ENCODE measurements at places on chromosomes 6 and 20.
A peak's percentile ranks its signal among the peaks of the same experiment; 100 is the strongest.

DNA sequence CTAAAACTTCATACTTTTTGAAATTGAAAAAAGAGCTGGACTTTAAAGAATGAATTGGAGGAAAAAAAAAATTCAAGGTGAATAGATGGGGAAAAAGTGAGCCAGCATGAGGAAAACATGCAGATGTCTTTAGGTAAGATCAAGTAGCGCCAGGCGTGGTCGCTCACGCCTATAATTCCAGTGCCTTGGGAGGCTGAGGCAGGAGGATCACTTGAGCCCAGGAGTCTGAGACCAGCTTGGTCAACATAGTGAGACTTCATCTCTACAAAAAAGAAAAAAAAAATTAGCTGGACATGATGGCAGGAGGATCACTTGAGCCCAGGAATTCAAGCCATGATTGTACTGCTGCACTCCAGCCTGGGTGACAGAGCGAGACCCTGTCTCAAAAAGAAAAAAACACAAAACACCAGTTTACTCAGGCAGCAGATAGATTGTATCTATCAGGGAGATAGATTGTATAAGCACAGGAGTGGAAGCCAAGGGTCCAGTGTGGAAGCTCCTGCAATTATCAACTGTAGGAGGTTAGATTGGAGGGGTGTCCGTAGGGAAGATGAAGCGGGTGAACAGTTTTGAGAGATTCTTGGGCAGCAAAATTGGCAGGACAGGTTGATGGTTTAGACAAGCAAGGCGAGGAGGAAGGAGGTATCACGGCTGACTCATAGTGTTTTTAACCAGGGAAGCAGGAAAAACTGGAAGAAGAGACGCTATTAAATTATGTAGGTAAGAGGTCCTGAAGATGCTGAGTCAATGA, 97.6 kb upstream of the ZNF217 start:
- H3K27me3 ChIP-seq = no peaks in the 10 kb centered on the region
- H3K36me3 ChIP-seq = no peaks in the 10 kb centered on the region
- DNase-seq = no peak
- peaks cover 25% of the 10 kb centered on the region for H3K4me1 ChIP-seq
- H3K27ac ChIP-seq = peak overlapping the region; percentile 76
- no peak overlapping the region for H3K4me3 ChIP-seq

- peak; percentile 40 for DNase-seq
- H3K27ac ChIP-seq = no peak overlapping the region
- peaks cover 7% of the 10 kb centered on the region for H3K27me3 ChIP-seq
Measured at GRCh38 chr6:133553652-133554051, 312.5 kb downstream of the EYA4 start.

- no peak for DNase-seq
- H3K4me1 ChIP-seq = no peaks in the 10 kb centered on the region
- peaks cover 2% of the 10 kb centered on the region for H3K27me3 ChIP-seq
Measured at GRCh38 chr20:20895537-20895936, 183.1 kb upstream of the RALGAPA2 start.

- no peak overlapping the region for H3K27ac ChIP-seq
- no peaks in the 10 kb centered on the region for H3K4me1 ChIP-seq
Measured at GRCh38 chr6:21386744-21387143, 206.8 kb upstream of the SOX4 start.

DNA sequence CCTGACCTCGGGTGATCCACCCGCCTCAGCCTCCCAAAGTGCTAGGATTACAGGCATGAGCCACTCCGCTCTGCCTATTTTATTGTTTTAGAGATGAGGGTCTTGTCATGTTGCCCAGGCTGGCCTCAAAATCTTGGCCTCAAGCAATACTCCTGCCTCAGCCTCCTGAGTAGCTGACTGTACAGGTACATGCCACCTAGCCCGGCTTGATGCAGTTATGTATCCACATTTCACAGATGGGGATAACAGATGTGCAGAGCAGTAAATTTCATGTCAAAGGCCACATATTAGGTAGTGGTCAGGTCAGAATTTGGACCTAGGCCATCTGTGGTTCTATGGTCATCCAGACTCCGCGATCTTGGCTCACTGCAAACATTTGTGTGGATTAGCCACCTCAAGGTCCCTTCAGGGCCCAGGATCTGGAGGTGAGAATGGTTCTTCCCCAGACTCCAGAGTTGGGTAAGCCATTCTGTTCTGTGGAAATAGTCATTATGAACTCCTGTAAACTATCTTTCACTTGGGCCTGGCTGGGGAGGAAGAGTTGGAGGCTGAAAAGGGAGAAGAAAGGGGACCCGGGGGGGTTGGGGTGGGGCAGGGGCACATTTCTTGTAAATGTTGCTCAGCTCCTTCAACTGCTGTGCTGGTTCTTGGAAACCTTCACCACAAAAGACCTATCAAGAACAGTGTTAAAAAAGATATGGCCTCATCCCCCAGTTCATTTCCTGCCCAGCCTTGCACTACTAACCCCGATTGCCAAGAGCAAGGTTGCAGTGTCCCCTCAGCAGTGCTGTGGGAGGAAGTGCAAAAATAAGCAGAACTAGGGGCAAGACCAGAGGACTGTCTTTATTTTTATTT, 13.0 kb downstream of the PIM1 start:
- H3K27ac ChIP-seq = no peak overlapping the region
- no peak overlapping the region for H3K4me3 ChIP-seq
- H3K27me3 ChIP-seq = peaks cover 5% of the 10 kb centered on the region
- no peak for DNase-seq

- no peak overlapping the region for H3K27ac ChIP-seq
- H3K4me1 ChIP-seq = peaks cover 41% of the 10 kb centered on the region
- H3K4me3 ChIP-seq = no peak overlapping the region
- H3K36me3 ChIP-seq = no peaks in the 10 kb centered on the region
- H3K27me3 ChIP-seq = no peaks in the 10 kb centered on the region
Measured at GRCh38 chr6:45610832-45611231, 233.1 kb upstream of the SUPT3H start.

DNA sequence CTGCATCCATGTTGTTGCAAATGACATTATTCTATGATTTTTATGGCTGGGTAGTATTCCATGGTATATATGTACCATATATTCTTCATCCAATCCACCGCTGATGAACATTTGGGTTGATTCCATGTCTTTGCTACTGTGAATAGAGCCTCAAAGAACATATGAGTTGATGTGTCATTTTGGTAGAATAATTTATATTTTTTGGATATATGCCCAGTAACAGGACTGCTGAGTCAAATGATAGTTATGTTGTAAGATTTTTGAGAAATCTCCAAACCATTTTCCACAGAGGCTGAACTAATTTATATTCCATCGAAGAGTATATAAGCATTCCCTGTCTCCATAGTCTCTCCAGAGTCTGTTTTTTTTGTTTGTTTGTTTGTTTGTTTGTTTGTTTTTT, 1373.5 kb downstream of the GRIK2 start:
- no peaks in the 10 kb centered on the region for H3K27me3 ChIP-seq
- H3K36me3 ChIP-seq = no peaks in the 10 kb centered on the region
- no peak overlapping the region for H3K27ac ChIP-seq
- H3K4me1 ChIP-seq = peaks cover 8% of the 10 kb centered on the region
- no peak overlapping the region for H3K4me3 ChIP-seq

DNA sequence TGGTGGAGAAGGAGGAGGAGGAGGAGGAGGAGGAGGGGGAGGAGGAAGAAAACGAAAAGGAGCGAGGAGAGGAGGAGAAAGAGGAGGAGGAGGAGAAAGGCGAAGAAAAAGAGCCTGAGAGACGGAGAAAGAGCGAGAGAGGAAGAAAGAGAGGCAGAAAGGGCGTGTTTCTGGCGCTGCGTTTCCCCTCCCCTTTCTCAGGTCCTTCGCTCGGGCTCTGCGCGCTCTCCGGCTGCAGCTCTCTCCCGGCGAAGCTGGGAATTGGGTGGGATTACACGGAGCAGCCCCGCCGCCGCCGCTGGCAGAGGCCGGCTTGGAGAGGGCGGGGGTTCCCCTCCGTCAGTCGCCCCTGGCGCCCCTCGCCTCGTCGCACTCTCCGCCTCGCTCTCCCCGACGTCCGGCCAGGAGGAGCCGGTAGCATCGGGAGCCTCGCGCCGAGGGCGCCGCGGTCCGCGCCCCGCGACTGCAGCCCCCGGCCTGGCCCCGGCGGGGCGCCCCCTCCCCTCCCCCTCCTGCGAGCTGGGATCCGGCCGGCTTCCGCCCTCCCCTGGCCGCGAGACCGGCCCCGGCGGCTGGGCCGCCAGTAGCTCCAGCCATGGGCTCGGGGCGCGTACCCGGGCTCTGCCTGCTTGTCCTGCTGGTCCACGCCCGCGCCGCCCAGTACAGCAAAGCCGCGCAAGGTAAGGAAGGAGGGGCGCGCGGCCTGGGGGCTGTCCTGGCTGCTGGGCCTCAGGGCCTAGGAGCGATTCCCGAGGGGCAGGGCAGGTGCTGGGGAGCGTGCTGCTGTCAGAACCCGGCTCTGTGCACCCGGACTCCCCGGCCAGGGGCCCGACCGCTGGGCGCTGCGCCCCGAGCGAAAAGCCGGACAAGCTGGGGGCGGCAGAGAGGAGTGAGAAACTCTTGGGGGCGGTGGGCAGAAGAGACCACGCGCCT, at the start of gene SCUBE3:
SCUBE3 (plus strand) TSS at position 133 of the 933 bp plus-strand sequence; CDS start at position 596, 463 bp downstream.
- no peak within 1 kb of the TSS for H3K27ac ChIP-seq
- peaks cover 50% of the 10 kb centered on the region for H3K4me1 ChIP-seq
- H3K27me3 ChIP-seq = peaks cover 3% of the 10 kb centered on the region
- H3K4me3 ChIP-seq = peak within 1 kb of the TSS; percentile 86
- H3K36me3 ChIP-seq = peaks cover 3% of the 10 kb centered on the region

- 0 out of 2 replicates have a peak, but pooled peaks cover 4% of the 10 kb centered on the region for H3K36me3 ChIP-seq
- DNase-seq = no peak
- H3K4me3 ChIP-seq = no peak overlapping the region
- H3K4me1 ChIP-seq = peaks cover 13% of the 10 kb centered on the region
- H3K27ac ChIP-seq = no peak overlapping the region
- H3K27me3 ChIP-seq = no peaks in the 10 kb centered on the region
Measured at GRCh38 chr6:42417641-42418112, 34.0 kb downstream of the TRERF1 start.
